ENCODE measurements at places on chromosomes 7 and 10.

- no peak for DNase-seq
These were observed 34.8 kb upstream of the MSMB start for GRCh38 chr10:46080886-46081285.

DNA sequence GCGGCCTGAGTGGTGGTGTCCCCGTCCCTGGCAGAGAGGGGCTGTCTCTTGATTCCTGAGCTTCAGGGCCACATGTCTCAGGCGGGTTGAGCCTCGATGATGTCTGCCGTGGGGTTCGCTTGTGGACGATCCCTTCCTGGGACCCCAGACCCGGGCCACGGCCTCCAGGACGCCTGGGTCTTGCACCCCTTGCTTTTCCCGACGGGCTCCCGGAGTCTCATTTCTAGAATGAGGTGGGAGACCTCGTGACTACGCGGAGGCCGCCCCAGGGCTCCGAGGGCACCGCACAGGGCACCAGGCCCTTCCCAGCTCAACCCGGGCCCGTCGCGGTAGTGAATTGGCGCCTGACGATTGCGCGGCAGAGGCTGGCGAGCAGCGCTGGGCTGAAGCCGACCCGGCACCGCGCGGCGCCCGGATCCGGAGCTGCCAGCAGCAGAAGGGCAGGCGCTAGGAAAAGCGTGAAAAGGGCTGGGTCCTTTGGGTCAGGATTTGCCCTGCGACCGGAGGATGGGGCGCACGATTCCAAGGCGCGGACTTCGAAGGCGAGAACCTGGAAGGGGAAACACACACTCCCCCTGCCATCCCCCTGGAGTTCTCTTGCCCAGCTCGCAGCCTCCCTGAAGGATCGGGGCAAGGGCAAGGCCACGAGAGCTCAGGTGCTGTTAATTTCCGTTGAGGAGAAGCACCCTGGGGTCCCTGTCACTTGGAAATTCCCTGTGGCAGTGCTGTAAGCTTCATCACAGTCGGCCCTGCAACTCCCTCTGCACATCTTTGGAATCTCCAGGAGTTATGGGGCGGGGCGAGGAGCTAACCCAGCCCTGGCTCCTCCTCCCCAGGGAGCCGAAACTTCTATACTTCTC lies 15.5 kb downstream of the TLX1 start:
- DNase-seq = no peak

GRCh38 chr10:119535837-119536507 lies 6.5 kb downstream of the RGS10 start:
- DNase-seq = no peak

DNA sequence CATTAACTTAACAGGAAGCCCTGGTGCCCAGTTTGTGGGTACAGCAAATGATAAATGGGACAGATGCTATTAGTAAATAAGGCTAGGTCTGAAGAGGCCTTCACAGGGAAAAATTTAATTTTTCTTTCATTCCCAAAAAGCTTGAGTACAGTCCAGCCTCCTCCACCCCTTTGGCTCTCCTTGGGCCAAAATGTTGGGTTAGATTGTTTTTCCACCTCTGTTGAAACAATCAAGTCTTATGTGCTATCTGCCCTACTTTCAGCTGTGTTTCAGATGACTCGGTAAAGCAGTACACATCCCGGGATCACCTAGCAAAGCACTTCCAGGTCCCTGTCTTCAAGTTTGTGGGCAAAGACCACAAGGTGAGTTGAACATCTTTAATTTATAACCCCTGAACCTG lies 24.3 kb downstream of the PLA2G12B start:
- DNase-seq = no peak

GRCh38 chr10:76021398-76021797 lies 590.0 kb downstream of the LRMDA start:
- DNase-seq = no peak

DNA sequence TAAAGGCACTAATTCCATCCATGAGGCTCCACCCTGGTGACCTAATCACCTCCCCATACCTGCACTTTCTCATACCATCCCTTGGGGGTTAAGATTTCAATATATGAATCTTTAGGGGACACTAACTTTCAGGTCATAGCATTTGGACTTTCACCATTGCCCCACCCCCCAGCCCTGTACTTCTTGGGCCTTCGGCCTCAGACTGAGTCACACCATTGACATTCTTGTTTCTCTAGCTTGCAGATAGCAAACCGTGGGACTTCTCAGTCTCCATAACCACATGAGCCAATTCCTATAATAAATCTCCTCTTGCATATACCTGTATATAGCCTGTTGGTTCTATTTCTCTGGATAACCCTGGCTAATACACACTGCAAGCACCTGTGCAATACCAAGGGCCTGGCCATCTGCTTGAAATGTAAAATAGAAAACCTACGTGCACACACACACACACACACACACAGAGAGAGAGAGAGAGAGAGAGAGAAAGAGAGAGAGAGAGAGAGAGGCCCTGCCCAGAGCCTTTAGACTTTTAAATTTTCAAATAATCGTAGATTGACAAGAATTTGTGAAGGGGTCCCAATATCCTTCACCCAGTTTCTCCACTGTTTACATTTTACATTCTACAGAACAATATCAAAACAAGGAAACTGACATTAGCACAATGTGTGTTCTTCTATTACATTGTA lies 25.3 kb downstream of the ANXA8 start:
- no peak for DNase-seq

DNA sequence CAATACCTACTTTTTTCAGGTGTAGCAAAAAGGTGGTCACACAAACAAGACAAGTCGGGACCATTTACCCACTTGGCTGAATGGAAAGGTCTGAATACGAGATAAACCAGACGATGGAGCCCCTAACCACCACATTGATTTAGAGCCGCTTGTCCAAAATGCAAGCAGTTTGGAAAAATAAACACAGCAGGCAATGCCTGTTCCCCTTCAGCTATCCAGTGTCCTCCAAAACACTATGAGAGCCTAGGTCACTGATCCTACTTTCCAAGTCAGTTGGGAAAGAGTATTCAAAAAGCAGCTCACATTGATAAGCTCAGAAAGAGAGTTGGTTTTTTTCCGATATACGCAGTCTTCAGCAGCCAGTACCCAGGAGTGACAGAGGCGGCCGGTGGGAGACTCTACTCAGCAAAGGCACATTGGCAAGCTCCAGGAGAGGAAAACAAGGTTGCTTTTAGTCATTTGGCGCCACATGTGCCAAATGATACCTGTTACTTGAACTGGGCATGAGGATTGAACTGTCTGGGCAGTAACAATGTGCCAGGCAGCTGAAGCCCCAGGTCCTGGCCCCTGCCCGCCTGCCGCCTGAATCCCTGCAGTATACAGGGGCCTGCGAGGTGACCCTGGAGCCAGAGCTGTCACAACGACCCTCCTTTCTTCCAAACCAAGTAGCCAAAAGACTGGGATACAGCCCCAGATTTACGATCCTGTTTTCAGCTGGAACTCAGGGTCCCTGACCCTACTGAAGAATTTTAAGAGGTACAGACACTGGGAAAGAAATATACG lies 109.8 kb downstream of the PIP4K2A start:
- no peak for DNase-seq

All from stimulated activated CD8-positive, alpha-beta memory T cell treated with anti-CD3 and anti-CD28 coated beads, Interleukin-2, amount 100 ng/mL, for 48 hours (primary cell).